Astrocyte (in vitro differentiated cells and primary cell): ENCODE measurements at places on chromosomes 3 and 15.

- DNase-seq, result no peak
Measured at GRCh38 chr3:134074001-134074789, 44.5 kb upstream of the SLCO2A1 start.

GRCh38 chr3:45554006-45554666, 40.4 kb upstream of the LIMD1 start:
- DNase-seq, result peak; percentile 69

DNA sequence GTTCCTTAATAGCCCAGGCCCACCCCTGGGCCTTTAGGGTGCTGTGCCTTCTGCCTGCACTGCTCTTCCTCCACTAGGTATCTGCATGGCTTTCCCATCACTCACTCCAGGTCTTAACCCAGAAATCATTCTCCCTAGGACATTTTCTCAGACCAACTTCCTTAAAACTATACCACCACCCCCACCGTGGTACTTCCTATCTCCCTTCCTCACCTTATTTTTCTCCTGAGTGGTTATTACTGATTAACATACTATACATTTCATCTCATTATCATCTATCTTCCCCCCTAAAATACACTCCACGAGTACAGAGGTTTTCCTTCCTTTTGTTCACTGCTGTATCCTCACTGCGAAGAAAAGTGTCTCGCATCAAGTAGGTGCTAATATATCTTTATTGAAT, 115.2 kb downstream of the ANO10 start:
- no peak for DNase-seq

DNA sequence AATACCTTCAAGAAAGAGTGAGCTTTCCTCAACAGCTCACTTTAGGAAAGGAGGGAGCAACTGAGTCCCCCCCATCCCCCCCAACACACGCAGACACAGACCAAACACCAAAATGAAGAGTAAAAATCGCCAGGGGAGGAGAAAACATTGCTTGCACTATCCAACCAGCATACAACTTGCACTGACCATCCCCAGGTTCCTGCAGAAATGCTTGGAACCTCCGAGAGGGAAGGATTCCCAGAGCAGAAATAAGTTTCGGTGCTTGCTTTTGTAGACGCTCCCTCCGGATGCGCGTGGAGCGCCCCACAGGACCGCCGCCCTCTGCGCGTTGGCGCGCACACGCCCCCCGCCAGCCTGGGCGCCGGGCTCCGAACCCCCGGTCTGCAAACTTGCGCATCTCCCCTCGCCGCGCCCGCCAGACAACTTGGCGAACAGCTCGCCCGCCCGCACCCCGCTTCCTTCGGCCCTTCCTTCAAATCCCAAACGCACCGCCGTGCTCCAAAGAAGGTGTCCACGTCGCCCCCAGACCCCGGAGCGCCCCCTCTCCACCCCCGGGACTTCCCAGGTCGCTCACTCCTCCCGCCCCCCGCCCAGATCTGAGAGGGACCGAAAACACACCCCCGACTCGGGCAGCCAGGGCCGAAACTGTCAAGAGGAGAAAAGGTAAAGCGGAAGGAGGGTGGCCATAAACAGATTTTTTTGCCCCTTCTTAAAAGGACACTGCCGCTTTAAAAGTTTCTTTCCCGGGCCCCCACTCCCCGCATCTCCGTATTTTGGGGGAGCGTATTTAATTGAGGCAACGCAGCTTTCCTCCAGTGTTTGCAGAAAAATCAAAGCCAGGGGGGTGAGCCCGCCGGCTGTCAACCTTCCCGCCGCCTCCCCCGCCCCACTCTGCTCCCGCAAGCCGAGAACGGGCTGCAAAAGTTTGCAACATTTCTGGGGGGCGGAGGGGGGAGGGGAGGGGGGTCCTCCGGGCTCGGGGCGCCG, 859 bp downstream of the RORA start:
- DNase-seq, result peak; percentile 16

- no peak for DNase-seq
Measured at GRCh38 chr15:31338318-31338878, 11.8 kb downstream of the KLF13 start.

DNA sequence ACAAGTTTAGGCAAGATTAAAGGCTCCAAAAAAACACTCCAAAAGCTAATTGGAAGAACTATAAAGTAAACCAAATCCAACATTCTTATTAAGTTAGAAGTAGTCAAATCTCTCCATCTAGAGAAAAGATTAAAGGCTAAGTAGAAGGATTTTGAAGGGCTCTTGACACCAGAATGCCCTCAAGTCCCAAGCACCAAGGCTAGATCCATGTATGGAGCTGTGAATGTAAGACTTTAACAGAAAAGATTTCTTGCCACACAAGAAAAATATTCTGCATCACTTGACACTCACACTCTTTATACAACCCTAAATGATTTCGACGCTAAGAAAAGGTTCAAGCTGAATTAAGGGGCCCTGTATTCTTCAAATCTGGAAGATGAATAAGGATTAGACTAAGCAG, 345.2 kb downstream of the VGLL3 start:
- no peak for DNase-seq

- DNase-seq, result no peak
Measured at GRCh38 chr3:73010158-73010557, 13.5 kb downstream of the PPP4R2 start.

GRCh38 chr3:34070831-34071585, 272.6 kb downstream of the PDCD6IP start:
- DNase-seq, result no peak

DNA sequence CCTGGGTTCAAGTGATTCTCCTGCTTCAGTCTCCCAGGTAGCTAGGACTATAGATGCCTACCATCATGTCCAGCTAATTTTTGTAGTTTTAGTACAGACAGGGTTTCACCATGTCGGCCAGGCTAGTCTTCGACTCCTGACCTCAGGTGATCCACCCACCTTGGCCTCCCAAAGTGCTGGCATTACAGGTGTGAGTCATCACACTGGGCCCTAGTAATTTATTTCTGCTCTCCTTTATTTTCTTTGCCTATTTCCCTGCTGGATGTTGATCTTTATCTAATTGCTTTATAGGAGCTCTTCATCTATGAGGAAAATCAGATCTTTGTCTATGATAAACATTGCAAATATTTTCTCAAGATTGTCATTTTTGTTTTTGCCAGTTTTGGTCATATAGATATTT, 31.7 kb downstream of the UQCC5 start:
- no peak for DNase-seq

GRCh38 chr3:71006810-71007785, 576.4 kb downstream of the FOXP1 start:
- peak; percentile 33 for DNase-seq

DNA sequence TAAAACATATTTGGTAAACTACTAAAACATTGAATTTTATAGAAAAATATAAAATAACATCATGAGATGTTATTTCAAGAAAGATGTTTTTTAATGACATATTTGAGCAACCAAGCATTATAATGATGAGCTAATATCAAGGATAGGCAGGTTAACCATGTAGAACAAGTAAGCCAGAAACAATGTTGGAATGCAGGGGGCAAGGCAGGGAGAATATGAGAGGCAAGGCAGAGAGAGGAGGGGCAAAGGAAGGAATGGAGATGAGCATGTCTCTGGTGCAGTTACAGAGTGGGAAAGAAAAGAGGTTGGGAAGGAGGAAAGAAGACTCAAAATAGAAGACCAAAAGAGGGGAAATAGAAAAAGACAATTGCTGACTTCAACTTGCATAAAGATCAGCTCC, 390.4 kb downstream of the MCTP2 start:
- no peak for DNase-seq

GRCh38 chr15:60399931-60400330, 2.1 kb upstream of the ANXA2 start:
- DNase-seq, result peak; percentile 81

- DNase-seq, result peak; percentile 42
Measured at GRCh38 chr3:172098698-172099494, 59.5 kb downstream of the FNDC3B start.

DNA sequence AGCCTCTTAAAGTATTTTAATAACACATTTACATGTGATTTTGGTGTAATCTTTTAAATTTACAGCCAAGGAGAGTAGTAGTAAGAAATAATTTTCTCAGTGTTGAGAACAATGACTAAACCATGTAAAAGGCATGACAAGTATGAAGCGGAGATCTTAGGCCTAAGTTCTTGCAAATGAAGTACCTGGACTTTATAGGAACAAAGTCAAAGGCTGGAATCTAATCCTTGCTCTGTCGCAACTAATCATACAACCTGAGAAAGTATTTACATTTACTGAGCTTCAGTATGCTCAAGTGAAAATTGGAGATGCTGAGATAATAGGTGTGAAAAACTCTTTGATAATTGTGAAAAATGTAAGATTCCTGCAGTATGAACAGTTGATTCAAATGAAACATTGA, 86.4 kb upstream of the VGLL3 start:
- DNase-seq, result no peak

DNA sequence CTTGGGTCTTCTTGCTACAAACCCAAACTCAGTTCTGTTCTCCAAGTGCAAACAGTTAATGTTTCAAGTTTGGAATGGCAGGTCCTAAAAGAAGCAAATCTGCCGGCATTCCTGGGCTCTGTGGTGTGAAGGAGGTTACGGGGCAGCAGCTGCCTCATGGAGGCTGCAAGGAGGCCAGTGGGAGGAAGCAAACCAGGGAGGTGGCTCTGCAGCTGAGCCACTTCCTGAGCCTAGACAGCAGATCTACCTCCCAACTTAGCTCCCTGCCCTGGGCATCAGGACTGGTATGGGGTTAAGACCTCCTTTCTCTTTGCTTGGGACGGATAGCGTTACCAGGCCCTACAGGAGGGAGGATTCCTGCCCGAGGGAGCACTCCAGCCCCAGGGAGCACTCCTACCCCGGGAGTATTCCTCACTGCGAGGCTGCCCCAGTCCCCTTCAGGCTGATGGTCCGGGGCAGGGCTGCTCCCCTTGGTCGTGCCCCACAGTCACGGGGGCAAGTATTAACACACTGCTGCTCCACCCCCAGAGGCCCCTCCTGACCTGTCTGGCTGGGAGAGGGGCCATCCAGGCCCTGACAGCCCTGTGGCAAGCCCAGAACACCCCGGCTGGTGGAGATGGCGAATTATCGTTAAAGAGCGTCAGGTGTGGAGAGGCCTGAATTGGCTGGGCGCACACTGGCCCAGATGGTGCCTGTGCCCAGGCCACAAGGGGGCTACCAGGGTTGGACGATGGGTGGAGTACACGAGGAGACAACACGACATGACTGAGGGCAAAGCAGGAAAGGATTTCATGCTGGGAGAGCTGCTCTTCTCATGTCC, 129.9 kb downstream of the ATP10A start:
- DNase-seq, result no peak

DNA sequence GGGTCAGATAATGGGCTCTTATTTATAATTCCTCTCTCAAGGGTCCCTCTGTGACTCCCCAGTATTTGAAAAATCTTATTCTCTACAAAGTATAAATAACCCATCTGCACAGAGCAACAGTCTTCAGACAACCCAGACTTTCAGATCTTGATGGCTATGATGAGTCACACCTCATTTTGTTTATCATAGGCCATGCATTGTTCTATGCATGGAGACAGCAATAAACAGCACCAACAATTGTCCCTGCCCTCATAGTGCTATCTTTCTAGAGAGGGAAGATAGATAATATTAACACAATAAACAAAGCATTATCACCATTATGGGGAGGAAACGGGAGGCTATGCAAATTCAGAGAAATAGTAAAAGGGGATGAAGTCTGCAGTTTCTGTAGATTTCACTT, 13.4 kb downstream of the FHIT start:
- no peak for DNase-seq

- peak; percentile 93 for DNase-seq
Measured at GRCh38 chr3:23712656-23713559, 92.8 kb upstream of the UBE2E1 start.

- DNase-seq, result no peak
Measured at GRCh38 chr3:189398656-189399055, 226.9 kb downstream of the TPRG1 start.

- no peak for DNase-seq
Measured at GRCh38 chr15:28116521-28117431, 17.7 kb upstream of the OCA2 start.

- no peak for DNase-seq
Measured at GRCh38 chr3:194279101-194279500, 72.0 kb downstream of the CPN2 start.

- DNase-seq, result no peak
Measured at GRCh38 chr3:25306066-25306465, 122.0 kb upstream of the RARB start.

DNA sequence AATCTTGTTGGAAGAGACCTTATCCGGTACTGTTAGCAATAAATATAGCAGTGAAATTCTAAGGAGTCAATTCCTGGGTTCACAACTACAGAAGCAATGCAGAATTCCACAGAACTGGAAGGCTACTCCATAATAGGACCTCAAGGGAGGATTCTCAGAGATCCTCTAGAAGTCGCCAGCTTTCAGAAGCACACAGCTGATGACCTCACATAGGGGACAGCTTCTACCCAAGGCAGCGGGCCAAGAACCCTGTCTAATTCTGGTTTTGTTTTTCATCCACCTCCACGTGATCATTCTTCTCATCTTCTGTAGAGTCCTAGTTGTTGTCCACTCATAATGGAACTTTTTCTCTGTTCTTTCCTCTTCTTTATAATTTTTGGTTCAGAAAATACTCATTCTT, 99.4 kb downstream of the ERC2 start:
- DNase-seq, result no peak

- DNase-seq, result no peak
Measured at GRCh38 chr15:62439543-62440016, 274.5 kb upstream of the C2CD4B start.

DNA sequence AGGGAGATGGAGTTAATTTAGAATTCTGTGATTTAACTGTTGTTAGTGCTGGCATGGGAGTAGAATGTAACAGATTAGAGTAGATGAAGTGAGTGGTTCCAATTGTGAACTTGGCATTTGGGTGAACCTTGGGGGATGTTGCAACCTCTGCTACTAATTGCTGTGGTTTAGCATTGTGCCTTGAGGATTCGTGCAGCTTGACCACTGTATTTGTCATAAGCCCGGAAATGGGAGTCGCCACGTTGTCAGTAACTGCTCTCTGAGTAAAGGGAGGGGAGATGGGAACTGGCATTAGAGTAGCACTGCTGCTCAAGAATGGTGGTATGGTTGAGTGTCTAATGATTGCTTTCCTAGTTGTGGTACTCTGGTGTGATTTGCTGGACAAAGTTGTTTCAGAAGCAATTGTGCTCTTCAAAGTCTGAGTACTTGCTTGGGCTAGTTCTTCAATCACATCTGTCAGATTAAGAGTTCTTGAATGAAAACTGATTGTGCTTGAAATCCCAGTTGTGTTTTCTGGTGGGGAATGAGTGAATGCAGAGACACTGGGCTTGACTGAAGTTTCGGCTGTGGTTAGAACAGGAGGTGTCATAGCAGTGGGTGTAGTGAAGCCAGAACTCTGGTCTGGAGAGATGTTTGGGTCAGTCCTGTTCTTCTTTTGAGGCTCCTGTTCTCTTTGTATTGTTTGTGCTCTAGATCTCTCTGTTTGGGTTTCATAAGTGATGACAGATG, 15.4 kb downstream of the IGSF10 start:
- DNase-seq, result peak; percentile 91

GRCh38 chr3:128472449-128473179, 5.9 kb upstream of the DNAJB8 start:
- no peak for DNase-seq

- DNase-seq, result peak; percentile 96
Measured at GRCh38 chr3:189530822-189531221, 100.4 kb upstream of the TP63 start.

DNA sequence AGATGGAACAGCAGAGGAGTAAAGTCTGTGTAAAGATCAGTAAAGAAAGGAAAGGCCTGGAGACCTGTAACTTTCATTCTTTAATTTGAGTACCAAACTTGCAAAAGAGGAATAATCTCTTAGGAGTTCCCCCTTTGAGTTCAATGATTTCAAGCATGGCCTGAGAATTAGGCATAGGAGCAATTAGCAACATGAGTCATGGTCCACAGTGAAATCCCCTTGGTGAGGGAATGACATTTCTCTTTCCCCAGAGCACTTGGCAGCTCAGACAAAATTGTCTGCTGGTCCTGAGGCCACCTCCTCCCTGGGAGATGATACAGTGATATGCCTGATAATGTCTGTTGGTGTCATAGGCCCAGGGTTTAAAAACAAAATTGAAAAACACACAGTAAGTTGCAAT, 81.4 kb upstream of the CRBN start:
- DNase-seq, result no peak
